Astrocyte of the spinal cord (primary cell): ENCODE measurements at places on chromosomes 5 and 9.

DNA sequence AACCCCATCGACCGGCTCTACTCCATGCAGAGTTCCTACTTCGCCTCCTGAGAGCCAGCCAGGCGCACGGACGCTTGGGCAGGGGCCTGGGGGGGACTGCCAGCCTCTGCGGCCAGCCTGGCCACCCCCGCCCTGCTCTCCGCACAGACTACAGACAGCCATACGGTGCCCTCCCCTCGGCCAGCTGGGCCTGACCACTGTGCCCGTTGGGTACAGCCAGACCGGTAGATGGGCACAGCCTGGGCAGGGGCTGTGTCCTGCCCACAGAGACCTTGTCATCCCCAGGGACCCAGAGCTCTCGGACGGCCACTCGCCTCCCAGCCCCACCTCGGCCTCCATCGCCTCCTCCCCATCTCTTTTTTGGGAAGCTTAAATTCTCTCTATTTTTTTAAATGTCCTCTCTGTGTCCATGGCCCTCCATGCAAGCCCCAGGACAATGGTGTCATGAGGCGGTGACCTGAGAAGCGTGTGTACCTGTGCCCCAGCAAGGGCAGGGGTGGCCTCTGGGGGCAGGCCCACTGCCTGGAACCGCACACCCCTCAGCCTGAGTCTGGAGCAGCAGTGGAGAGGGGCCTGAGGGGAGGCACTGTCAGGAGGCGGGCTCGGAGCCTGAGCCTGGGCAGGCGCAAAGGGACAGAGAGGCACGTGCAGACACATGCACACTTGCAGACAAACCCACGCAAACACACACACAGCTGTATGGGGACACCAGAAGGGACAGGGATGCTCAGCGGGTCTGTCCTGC is 82.8 kb downstream of the LMX1B start:
- DNase-seq = no peak

DNA sequence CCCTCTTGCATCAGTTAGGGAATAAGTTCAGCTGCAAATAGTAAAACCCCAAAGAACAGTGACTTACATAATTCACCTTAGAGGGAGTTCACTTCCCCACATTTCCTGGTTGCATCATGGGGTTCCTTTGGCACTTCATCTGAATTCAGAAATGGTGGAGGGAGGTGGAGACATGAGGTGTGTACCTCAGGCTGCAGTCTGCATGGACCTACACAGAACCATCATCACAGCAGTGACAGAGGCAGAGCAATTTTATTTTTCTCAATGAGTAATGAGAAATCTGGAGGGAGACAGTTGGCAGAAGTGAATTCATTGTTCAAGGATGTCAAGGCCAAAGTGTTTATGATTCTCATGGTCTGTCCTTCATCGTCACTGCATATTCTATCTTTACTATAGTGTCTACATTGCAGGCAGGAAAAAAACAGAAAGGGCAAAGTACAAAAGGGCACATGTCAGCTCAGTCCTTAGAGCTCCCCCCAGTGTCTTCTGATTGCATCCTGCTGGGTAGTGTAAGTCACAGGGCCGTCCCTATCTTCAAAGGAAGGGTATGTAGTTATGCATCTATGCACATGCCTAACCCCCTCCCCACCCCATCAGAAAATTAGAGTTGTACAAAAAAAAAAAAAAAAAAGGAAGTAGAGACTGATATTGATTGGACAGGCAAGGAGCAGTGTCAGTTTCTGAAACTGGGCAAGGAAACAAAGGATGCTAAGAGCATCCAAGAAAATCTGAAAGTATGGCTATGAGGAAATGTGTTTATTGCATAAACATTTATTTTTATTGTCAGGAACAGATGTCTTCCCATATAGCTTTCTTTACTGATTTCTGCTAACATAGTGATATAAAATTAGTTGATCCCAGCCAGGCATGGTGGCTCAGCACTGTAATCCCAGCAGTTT is 132.7 kb upstream of the APC start:
- no peak for DNase-seq

GRCh38 chr9:129649726-129650679 is 8.1 kb upstream of the ASB6 start:
- no peak for DNase-seq

DNA sequence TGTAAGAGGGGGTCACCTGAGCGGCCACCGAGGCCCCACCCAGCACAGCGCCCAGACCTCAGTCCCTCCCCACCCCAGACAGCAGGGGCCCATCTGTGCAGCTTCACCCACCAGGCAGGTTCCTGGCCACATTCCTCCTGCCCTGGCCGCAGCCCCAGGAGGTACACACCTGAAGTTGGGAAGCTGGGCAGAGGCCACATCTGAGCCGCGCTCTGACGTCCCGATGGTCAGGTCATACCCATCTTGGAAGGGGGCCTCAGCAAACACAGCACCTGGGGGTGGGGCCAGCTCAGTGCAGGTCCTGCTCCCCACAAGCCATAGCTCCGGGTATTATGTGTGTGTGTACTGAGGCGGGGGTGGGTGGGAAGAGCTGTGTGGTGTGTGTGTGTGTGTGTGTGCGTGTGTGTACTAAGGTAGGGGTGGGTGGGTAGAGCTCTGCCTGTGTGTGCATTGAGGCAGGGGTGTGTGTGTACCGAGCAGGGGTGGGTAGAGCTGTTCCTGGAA is 5.6 kb downstream of the SPOUT1 start:
- DNase-seq = no peak

GRCh38 chr5:68932830-68933434 is 160.9 kb upstream of the SLC30A5 start:
- no peak for DNase-seq
